ENCODE measurements at places on chromosomes 3 and 15.

- no peak for DNase-seq
Observed at GRCh38 chr15:62571072-62571471, 406.0 kb upstream of the C2CD4B start.

DNA sequence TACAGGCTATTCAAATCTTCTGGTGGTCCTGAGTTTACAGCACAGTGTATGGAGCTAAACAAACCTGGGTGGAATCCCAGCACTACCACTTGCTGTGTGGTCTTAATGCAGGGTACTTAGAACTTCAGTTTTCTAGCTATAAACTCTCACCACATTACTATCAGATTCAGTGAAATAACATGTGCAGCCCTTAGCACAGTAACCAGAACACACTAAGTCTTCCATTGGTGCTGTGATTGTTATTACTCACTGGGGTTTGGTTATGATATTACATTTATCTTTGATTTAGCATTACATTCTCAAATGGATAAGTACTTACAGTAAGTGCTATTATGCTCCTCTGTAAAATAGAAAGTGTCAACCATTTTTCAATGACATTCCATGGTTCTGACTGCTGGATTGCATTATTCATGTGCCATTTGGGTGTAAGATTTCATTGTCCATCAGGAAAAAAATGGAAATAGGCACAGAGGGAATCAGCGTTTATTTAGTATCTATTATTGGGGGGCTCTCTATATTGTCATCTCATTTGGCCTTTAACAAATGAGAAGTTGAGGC is 81.9 kb downstream of the PDE8A start:
- no peak for DNase-seq

DNA sequence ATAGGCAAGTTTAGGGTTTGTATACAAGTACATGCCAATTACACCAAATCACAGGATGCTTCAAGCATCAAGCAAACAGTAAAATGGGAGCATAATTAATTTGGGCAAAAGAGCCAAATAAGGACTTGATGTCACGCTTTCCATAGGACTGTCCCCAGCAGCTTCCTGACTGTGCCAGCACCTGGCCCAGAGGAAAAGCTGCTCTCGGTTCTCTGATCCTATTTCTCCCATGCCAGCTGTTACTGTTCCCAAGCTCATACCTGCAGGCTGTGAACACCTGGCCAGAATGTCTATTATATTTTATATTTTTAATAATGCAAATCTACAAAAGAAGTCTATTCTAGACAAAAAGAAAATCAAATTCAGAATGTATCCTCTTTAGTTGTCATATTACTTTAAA is 12.2 kb downstream of the ZXDC start:
- DNase-seq = no peak

DNA sequence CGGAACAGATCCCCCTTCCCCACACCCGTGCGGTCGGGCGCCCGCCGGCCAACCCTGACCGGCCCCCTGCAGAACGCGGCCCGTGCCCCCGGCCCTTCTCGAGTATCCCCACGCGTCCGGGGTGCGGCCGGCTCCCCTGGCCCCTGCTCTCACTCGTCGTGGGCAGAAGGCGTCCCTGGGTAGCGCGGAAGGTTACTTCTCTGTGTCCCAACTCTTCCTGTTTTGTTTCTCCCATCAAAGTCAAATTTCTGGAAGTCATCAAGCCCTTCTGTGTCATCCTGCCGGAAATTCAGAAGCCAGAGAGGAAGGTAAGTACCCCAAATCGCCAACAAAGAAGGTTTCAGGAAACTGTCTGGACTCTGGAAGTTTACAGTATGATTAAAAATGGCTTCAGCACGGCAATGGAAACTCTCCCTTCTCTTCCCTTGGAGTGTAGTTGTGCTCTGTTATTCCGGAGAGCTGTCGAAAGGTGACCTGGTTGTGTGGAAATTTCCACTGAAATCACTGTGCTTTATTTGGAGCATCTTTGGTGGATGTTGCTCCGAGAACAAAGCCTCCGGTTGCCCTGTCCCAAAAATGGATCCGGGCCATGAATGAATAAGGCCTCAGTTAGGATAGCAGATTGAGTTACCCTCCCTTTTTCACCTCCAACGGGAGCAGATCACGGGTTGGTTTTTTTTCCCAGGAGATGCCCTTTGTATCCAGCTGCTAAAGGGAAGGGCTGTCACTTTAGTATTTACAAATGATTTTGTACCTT is 536 bp downstream of the SEC61A1 start:
- no peak for DNase-seq

GRCh38 chr3:58032186-58032585 is 24.0 kb downstream of the FLNB start:
- no peak for DNase-seq

DNA sequence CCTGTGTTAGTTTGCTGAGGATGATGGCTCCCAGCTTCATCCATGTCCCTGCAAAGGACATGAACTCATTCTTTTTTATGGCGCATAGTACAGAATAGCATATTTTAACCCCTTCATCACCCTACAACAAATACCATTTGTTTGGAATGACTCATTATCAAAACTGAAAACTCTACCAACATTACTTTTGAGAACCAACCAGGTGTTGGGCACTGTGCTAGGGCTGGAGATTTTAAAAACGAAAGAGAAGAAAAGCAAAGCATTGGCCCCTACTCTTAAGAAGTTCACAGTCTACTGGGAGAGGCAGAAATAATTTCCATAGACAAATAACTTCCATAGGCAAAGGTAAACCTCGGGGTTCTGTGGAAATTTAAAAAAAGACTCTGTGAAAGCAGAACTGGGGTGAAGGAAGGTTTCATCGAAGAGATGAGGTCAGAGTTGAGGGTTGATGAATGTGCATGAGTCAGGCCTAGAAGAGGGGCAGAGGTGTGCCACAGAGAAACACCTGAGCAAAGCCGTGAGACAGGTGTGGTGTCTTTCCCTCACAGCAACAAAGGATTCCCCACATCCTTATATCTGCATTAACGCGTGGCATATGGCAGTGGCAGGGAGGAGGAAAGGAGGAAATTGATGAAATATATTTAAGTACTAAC is 51.0 kb downstream of the MCF2L2 start:
- no peak for DNase-seq

GRCh38 chr3:76552653-76553052 is 487.2 kb upstream of the ROBO2 start:
- DNase-seq = no peak

DNA sequence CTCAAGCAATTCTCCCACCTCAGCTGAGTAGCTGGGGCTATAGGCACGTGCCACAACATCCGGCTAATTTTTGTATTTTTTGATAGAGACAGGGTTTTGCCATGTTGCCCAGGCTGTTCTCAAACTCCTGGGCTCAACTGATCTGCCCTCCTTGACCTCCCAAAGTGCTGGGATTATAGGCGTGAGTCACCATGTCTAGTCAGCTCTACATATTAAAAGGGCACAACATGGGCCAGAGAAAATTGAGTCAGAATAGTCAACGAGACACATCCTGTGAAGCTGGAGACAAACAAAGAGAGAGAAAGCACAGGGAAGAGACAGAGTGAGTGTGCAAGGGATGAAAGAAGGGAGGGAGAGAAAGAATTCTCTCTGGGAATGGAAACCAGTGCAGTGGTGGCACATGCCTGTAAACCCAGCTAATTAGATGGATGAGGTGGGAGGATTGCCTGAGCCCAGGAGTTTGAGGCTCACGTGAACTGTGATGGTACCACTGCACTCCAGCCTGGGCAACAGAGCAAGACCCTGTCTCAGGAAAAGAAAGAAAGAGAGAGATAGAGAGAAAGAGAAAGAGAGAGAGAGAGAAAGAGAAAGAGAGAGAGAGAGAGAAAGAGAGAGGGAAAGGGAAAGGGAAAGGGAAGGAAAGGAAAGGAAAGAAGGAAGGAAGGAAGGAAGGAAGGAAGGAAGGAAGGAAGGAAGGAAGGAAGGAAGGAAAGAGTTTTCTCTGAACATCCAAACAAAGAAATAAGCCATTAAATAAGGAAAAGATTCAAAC is 107.2 kb upstream of the SLC25A36 start:
- no peak for DNase-seq

- no peak for DNase-seq
Observed at GRCh38 chr3:150790629-150791028, 27.7 kb upstream of the SIAH2 start.

DNA sequence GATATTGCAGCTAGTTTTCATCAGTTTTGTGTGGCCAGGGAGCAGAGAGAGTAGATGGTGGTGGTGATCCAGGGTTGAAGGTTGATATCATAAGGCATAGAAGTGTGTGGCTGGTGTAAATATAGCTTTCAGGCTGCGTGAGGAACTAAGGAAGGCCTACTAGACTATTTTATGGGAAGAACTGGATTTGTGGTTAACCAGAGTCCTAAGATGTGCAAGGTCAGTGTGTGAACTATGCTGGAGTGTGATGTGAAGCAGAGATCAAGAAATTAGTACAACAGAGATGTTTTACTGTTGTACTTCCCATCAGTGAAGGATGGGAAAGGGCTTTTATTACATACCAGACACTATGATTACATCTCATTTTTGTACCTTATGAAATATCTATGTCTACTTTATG is 41.5 kb downstream of the MAPK6 start:
- DNase-seq = no peak

- no peak for DNase-seq
Observed at GRCh38 chr3:5330152-5330810, 142.8 kb downstream of the EDEM1 start.

GRCh38 chr3:18111796-18112232 is 313.3 kb downstream of the SATB1 start:
- DNase-seq = peak; percentile 3

- DNase-seq = no peak
Observed at GRCh38 chr3:62995119-62995518, 119.9 kb upstream of the CADPS start.

DNA sequence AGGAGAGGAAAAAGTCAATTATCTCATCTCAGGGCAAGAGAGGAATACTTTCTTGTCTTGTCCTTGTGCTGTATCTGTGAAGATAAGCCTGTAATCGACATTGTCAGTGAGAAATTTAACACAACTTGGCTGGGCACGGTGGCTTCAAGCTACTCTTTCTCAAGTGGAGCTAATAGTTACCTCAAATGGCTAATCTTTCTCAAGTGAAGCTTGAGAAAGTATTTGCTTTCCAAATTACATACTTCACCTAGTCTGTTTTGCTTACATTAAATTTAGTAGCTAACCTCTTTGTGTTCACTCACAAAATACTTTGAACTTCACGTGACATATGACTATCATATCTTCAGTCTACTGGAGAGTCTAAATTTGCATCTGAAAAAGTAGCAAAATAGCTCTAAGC is 48.3 kb upstream of the B3GALNT1 start:
- no peak for DNase-seq

GRCh38 chr3:77271711-77272110 is 231.8 kb downstream of the ROBO2 start:
- no peak for DNase-seq

DNA sequence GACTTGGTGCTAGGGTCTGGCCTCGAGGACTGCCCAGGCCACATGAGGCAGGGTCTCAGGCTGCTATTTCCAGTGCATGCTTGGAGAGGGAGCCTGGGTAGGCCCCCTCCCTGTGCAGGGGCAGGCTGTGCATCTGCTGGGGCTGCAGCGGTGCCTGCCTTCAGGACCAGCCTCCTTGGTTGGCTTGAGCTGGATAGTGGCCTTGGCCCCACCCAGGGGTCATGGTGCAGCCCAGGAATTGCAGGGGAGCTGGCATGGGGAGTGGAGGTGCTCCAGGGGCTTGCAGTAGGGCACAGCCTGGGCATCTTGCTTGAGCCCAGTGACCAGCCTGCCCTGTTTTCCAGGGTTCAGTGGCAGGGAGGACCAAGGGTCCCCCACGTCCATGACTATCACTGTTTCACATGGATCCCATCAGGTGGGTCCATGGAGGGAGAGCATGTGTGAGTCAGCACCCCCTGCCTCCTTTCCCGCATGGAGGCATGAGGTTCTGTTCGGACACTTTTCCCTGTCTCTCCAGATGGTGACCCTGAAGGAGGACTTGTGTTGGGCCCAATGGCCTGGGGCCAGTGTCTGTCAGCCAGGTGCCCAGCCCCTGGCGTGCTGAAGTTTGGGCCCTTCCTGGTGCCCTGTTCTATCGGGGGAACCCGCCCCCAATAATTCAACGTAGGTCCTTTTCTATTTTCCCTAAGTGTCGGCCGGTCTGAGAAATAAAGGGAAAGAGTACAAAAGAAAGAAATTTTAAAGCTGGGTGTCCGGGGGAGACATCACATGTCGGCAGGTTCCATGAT is 218.6 kb downstream of the SNRPN start:
- no peak for DNase-seq

- DNase-seq = no peak
Observed at GRCh38 chr3:188416041-188416440, 262.1 kb downstream of the LPP start.

DNA sequence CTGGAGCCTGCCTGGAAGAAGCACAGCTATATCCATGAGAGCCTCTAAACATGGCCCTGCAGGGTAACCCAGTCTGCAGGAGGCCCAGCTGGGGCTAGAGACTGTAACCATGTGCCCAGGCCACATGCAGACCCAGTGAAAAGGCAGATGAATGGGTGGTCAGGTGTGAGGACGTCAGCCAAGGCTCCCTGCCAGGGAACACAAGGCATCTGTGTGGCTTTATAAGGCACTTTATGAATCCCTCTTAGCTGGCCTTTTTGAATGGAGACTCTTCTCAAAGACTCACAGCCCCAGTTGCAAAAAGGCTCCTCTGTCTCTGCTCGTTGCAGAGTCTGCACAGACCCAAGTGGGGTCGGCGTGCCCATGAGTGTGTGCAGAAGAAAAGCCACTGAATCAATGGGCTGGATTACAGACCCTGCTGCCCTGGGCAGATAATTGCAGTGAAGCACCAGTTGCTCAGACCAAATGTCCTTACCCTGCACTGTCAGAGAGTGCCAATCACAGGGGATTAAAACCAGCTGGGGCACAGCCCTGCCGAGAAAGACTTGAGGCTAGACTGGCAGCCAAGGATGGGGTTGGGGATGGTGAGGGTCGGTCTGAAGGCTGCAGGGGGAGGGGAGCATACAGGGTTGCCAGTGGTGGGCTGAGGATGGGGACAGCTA is 154.2 kb downstream of the RAB11A start:
- no peak for DNase-seq

- DNase-seq = no peak
Observed at GRCh38 chr15:78407608-78408354, 30.2 kb upstream of the IREB2 start.

GRCh38 chr15:82999905-83000671 is 11.4 kb downstream of the C15orf40 start:
- DNase-seq = peak; percentile 37

DNA sequence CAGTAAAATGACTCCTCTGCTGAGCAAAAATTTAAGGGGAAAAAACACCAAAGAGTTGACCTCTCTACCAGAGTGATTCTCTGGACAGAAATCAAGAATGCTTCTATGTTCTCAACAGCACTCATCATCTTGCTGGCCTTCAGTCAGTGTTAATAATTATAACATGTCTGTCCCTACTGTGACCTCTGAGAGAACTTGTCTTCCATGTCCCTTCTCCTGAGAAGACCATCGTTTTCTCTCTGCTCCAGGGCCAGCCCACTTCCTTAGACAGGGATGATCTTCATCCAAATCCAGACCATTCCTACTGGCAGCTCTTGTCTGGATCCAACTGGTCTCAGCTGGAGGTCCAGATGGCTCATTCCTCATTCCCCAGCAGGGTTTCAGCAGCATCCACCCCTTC is 139.0 kb upstream of the NECTIN3 start:
- no peak for DNase-seq

DNA sequence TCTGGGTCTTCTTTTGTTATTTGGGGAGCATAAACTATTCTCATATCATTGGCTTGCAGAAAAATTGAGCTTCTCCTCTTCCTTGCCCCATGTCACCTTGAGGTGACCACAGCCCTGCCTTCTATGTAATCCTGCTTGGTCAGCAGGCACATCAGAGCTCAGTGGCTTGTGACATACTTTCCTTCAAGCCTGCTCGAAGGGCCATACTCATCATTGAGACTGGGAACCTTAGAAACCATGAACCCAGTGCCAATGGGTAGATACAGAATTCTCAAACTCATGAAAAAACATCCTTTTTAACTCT is 3.7 kb upstream of the CCR2 start:
- no peak for DNase-seq

Measured in GM12891 (cell line).